NCI-H226 (cell line): ENCODE measurements at places on chromosomes 16 and 17.
A peak's percentile ranks its signal among the peaks of the same experiment; 100 is the strongest.

GRCh38 chr16:81469710-81470535, 25.3 kb downstream of the CMIP start:
- no peak for DNase-seq

DNA sequence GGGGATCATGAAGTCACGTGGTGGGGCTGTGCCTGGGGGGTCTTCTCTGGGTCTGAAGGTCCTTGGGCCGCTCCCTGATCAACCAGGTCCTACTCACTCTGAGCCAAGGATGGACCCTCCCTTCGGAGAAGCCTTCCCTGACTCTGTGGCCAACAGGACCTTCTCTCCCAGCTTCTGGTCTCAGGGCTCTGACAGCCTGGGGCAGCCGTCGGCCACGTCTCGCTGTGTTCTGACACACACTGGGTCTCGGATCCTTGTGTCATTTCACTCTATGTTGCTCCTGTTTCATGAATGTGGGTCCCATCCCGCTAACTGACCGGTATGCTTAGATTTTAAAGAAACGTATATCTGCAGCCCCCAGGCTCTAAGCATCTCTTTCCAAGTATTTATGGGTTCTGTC, 256.1 kb downstream of the ENGASE start:
- no peak for DNase-seq

GRCh38 chr17:30225112-30225511, 10.4 kb downstream of the SLC6A4 start:
- no peak for DNase-seq

- DNase-seq: no peak
These were observed 23.5 kb upstream of the DHRS13 start for GRCh38 chr17:28926366-28926765.

GRCh38 chr17:50201276-50201854, at the start of gene COL1A1:
TSS of gene COL1A1 (minus strand) at chr17:50201631. CDS start at chr17:50201513, 118 bp downstream.
- peak; percentile 68 for DNase-seq

DNA sequence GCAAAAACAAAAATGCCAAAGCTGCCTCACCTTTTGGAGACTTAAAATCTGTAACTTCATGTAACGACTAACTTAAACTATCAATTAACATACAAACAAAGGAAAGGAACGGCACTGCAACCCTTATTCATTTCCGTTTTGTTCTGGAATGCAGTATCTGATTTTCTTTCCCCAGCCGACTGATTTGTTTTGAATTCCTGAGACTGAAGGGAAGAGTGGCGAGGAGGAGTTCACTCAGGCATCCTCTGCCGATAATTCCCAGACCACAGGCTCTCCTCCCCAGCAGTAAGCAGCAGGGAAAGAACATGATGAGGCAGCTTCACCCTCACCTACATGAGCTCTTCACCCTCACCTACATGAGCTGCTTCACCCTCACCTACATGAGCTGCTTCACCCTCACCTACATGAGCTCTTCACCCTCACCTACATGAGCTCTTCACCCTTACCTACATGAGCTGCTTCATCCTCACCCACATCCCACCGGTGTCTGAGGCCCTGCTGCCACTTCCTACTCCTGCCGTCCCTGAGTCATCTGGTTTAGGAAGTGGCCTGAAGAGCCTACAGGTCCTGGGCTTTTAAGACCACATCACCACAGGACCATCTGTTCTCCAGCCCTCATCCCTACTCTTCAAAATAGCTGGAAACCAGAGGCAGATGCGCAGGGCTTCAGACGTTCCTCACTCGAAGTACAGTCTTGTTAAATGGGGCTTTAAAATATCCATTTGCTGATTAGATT, 168.0 kb upstream of the RPH3AL start:
- DNase-seq: no peak

DNA sequence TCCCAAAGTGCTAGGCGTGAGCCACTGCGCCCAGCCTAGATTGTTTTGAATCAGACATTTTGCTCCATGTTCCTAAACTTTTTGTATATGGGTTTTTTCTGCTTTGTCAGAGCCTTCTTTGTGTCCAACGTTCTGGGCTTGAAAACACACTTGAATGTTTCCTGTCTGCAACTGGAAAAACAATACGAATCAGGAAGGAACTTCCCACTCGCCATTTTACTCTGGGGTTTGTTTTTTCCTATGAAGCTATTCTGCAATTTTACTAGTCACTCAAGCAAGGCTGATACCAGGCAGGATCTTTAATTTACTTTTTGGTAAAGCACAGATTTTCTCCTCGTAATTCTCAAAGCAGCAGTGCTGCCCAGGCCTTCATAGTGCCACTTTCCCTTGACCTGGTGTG, 31.6 kb downstream of the ARHGAP17 start:
- DNase-seq: no peak

DNA sequence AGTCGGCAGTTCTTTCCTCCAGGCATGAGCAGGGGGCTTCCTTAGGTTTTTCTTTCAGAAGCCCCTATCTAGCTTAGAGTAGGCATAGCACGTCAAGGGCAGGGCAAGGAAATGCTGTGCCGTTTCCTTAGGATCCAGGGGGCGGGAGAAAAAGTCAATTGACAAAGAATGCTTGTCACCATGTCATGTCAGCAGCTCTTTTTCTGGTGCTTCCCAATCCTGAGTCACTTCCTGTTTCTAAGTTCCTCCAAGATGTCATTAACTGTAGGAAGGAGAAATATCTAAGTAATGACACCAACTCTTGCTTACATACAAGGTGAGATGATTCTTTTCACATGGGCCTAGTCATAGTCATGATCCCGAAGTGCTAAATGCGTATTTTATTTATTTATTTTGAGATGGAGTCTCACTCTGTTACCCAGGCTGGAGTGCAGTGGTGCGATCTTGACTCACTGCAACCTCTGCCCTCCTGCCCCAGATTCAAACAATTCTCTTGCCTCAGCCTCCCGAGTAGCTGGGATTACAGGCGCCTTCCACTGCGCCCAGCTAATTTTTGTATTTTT, 35.2 kb downstream of the GJC1 start:
- DNase-seq: peak; percentile 44

GRCh38 chr17:59074494-59074893, 32.2 kb downstream of the TRIM37 start:
- DNase-seq: peak; percentile 64

GRCh38 chr16:81703177-81704155, 75.6 kb upstream of the PLCG2 start:
- DNase-seq: peak; percentile 91

- no peak for DNase-seq
These were observed 51.2 kb upstream of the TOB1 start for GRCh38 chr17:50917418-50917743.

GRCh38 chr17:41683441-41684007, 5.2 kb upstream of the EIF1 start:
- DNase-seq: no peak

- no peak for DNase-seq
These were observed 67.6 kb downstream of the ASIC2 start for GRCh38 chr17:33225509-33225908.

DNA sequence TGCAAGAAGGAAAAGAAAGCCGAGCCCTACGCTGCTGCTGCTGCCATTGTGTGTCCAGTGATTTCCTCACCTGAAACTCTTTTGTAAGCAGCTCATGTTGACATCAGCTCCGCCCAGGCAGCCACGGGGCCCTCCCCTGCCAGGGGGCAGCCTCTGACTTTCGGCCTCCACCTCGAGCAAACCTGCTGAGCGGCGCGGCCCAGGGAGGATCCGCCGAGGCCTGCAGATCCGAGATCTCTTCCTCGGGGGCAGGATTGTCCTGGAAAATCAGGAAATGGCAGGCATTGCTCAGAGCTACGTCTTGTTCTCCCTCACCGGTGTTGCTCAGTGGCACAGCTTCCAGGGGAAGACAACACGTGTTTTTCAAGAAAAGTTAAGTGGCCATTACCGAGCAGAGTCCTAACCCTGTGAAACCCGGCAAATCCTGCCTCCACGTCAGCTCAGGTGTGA, 35.6 kb upstream of the ZNF750 start:
- no peak for DNase-seq
